Activated CD4-positive, alpha-beta T cell treated with anti-CD3 and anti-CD28 coated beads, Interleukin-2, amount 50 U/mL, for 48 hours (primary cell): ENCODE measurements at places on chromosomes 12 and 14.

GRCh38 chr12:8855891-8856290, 33.5 kb downstream of the A2ML1 start:
- no peak for DNase-seq

DNA sequence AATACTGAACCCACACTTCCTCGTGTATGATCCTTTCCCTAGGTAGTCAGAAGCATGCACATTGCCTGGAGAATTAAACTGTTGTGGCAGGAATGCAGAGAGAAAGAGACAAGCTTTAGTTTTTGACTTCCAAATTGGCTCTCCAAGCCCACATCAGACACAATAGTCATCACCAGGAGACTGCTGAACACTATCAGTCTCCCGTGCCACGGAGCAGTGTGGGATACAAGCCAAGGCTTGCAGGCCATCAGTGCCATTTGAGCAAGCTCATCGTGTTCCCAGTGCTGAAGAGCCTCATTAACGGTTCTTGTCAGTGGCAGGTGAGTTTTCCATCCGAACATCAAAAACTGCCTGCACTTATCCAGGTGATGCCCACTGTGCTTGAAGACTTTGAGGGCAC, 410.8 kb downstream of the NAV3 start:
- DNase-seq: no peak

DNA sequence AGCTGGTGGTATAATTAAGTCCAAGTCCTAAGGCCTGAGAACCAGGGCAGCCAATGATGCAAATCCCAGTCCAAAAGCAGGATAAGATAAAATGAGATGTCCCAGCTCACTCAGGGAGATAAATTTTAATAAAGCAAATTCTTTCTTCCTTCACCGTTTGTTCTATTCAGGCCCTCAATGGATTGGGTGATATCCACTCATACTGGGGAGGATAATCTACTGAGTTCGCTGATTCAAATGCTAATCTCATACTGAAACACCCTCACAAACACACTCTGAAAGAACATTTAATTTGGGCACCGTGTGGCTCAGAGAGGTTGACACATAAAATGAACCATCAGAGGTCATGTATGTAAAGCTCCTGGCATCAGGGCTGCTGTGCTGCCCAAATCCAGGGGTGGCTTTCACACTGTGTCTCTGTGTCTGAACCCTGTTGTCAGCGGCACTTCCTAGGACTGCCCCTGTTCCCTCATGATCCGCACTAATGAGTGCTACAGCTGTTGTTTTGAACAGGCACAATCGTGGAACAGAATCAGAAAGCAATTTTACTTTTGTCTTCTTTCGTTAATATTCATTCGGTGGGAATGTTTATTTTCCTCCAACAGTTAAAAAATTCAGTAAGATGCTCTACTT, 428.5 kb upstream of the FBXO33 start:
- DNase-seq: no peak

DNA sequence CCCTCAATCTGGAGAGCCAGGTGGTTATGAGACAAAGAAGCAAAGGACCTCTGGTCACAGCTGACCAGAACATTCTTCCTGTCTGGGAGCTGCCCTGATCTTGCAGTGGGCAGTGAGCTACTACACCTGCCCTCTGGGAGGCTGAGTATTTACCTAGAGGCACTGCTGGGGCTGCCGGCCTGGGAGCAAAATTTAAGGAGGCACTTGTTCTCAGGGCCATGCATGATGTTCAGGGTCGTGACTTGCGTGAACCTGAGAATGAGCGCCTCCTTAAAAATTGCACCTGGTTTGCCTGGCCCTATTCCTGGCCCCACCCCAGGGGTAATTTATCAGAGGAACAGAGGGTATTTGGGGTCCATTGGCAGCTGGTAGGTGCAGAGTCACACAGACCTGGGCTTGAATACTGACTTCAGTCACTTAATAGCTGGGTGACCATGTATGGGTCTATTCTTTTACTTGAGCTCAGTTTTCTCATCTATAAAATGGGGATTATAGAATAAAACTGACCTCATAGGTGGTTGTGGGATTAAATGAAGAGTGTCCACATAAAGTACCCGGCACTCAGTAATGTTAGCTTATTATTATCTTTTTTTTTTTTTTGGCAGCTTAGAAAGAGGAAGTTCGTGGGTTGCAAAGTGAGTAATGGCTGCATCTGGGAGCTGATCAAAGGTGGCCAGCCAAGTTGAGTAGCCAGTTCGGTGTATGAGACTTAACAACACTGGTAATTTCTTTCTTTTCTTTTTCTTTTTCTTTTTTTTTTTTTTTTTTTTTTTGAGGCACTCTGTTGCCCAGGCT, 107.4 kb upstream of the MED13L start:
- no peak for DNase-seq

DNA sequence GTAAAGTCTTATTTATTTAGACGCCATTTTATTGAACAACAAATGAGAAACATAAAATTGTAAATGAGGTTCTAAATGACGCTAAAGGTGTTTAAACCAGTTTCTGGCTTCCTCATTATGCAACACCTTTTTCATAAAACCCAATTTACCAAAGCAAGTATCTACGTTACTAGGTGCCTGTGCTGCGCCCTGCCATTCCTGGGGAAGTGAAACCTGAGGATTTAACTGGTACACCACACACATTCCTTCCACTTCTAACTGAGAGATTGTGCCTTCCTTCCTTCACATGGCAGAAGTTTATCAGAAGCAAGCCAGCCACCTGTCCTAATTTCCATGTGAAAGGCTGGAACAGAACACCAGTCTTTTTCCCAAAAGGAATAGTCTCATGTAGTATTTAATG, 40.3 kb upstream of the GCH1 start:
- no peak for DNase-seq
